ENCODE measurements at places on chromosomes 3 and 15.

DNA sequence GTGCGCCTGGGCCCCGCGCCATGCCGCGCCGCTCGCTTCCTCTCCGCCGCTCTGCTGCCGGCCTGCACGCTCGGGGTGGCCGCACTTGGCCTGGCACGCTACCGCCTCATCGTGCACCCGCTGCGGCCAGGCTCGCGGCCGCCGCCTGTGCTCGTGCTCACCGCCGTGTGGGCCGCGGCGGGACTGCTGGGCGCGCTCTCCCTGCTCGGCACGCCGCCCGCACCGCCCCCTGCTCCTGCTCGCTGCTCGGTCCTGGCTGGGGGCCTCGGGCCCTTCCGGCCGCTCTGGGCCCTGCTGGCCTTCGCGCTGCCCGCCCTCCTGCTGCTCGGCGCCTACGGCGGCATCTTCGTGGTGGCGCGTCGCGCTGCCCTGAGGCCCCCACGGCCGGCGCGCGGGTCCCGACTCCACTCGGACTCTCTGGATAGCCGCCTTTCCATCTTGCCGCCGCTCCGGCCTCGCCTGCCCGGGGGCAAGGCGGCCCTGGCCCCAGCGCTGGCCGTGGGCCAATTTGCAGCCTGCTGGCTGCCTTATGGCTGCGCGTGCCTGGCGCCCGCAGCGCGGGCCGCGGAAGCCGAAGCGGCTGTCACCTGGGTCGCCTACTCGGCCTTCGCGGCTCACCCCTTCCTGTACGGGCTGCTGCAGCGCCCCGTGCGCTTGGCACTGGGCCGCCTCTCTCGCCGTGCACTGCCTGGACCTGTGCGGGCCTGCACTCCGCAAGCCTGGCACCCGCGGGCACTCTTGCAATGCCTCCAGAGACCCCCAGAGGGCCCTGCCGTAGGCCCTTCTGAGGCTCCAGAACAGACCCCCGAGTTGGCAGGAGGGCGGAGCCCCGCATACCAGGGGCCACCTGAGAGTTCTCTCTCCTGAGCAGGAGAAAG is 951 bp downstream of the GPR62 start:
- DNase-seq, result no peak

DNA sequence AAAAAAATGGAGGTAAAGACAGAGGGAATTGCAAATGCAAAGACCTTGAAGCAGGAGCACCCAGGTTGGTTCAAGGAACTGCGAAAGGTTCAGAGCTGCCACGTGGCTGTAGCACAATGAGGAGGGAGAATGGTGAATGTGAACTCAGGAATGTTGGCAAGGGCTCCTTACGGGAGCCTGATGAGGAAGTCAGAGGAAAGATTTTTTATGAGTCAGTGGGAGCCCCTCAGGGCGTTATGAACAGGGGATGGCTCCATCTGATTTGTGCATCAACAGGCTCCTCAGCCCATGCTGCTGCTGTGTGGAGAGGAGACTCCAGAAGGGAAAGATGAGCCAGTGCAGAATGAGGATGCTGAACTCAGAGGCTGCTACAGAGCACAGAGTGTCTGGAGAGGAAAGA is 194.4 kb downstream of the ARRDC4 start:
- DNase-seq, result no peak

GRCh38 chr15:100476805-100477204 is 51.9 kb downstream of the CERS3 start:
- DNase-seq, result no peak

DNA sequence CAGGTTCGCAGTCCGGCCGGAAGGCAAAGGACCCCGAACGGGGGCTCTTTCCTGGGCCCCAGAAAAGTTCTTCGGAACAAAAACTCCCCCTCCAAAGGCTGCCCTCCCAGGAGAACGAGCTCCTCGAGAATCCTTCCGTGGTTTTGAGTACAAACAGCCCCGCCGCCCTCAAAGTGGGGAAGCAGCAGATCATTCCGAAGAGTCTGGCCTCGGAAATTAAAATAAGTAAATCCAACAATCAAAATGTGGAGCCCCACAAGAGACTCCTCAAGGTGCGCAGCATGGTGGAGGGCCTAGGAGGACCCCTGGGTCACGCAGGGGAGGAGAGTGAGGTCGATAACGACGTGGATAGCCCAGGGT is 1.3 kb downstream of the ARHGEF26 start:
- DNase-seq, result no peak

- DNase-seq, result no peak
Measured at GRCh38 chr15:46322753-46323152, 687.9 kb downstream of the SQOR start.

GRCh38 chr15:71575474-71576045 is 234.8 kb upstream of the NR2E3 start:
- no peak for DNase-seq

- DNase-seq, result no peak
Measured at GRCh38 chr3:96900566-96900965, 86.2 kb downstream of the EPHA6 start.

DNA sequence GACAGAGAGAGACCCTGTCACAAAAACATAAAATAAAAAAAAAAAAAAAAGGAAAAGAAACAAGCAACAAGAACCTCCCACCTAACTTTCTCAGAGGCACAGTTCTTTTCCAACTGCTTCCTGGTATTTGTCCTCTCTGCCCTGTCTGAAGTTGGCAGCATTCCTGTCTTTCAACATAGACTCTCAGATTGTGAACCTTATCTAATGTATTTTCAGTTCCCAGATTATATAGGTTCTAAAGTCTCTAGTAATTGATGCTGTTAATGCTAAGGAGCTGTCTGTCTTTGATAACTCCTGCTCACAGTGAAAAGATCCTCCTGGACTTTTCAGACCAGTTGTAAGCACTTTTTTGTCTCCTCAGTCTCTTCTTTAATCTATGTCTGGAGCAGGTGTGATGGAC is 199.5 kb upstream of the P2RY1 start:
- no peak for DNase-seq

- DNase-seq, result no peak
Measured at GRCh38 chr3:106167728-106168127, 298.9 kb upstream of the CBLB start.

- DNase-seq, result no peak
Measured at GRCh38 chr15:58016581-58017175, 48.8 kb downstream of the ALDH1A2 start.

- no peak for DNase-seq
Measured at GRCh38 chr15:77807611-77808010, 174.9 kb upstream of the LINGO1 start.

DNA sequence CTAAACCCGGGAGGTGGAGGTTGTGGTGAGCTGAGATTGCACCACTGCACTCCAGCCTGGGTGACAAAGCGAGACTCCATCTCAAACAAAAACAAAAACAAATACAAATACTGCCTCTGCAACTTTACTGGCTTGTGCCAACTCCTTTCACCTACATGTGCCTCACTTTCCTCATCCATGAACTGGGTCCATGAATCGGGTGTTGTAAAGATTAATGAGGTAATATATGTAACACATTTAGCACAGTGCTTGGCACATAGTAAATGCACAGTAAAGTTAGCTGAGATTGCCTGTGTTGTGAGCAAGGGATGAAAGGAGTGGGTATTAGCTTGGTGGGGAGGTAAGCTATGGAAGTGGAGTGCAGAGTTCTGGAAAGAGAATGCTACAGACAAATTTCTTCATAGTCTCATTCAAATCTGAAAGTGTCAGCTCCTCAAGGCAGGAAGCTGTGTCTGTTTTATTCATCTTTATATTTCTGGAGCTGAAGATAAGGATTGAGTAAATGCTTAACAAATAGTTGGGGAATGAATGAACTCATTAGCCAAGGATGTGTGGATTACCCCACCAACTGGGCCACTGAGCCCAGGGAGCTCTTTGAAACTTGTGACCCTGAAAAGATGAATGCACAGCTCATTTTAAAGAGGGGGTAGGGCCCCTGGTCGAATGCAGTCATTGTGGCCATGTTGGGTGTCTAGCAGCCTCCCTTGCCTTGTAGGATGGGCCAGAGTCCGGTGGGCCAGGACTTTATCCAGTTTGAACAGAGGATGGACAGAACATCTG is 7.7 kb upstream of the CDCP1 start:
- DNase-seq, result no peak

All from NCI-H187 treated with DMSO at 0.1 percent for 48 hours (cell line).